ENCODE measurements at places on chromosomes 1 and 21.

DNA sequence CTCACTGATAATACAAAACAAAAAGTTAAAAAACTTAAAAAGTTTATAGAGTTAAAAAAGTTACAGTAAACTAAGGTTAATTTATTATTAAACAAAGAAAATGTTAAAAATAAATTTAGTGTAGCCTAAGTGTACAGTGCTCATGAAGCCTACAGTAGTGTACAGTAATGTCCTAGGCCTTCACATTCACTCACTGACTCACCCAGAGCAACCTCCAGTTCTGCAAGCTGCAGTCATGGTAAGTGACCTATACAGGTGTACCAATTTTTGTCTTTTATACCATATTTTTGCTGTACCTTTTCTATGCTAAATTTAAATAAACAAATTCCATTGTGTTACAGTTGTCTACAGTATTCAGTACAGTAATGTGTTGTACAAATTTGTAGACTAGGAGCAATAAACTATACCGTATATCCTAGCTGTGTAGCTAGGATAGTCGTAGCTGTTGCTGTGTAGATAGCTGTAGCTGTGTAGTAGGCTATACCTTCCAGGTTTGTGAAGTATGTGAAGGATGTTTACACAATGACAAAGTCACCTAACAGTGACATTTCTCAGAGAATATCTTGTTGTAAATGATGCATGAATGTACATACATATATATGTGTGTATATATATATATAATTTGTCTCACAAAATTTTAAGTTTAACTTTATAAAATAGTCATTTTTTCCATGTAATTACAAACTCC lies 140.2 kb downstream of the TGFB2 start:
- no peak for DNase-seq

- DNase-seq = peak; percentile 92
Observed at GRCh38 chr1:119743776-119744597, 24.7 kb downstream of the HMGCS2 start.

DNA sequence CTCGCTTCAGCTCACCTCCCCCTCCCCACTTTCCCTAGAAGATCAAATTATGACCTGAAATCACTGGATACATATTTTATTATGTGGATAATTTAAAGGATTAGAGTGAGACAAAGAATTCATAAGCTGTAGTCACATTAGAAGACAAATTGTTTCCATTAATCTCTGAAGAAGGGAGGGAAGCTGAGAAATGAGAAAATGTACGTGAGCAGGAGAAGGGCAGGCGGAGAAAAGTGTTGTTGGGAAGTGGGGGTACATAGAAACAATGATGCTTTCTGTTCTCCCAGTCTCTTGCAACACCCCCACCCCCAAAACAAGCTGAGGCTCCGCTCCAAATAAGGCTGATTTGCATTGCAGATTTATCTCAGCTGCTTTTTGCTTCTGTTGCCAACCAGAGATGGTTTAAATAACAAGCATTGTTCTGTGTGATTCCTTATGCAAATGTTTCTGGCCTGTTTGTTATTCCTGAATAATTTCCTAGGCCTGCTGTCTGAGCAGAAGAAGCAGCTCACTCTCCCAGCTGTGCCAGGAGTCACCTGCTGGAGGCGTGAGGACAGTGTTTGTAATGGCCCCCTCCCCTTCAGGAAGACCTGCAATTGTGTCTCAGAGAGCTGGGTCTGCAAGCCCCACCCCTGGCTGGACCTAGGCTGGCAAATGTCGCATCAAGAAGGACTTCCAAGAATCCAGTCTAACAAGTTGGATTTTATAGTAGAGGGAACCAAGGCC lies 121.8 kb upstream of the TNR start:
- peak; percentile 91 for DNase-seq

GRCh38 chr1:8294170-8294697 lies 23.7 kb upstream of the SLC45A1 start:
- DNase-seq = no peak

DNA sequence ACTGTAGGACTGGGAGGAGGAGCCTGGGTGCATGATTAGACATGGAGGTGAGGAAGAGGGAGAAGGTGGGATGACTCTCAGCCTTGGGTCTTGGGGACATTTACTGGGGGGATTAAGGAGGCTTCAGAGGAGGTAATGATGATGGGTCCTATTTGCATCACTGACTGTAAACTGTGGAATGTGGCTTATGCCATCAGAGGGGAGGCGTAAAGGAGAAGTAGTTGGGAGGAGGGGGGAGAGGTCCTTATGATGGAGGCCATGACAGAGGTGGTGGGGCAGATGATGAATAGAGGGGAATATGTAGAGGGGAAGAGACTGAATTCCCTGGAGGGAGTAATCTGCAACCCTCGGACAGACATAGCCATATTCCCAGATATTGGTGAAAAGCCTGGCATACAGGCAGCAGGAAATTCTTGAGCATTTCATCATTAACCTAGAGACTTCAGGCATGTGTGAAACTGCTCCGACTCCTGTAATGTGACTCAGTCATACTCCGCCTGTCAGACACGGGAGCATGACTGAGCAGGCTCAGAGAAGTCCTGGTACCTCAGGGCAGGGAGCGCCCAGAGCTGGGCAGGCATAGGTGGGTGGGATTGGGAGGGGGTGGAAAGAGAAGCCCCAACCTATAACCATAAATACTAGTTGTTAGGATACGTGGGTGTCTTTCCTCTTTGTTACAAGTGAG lies 8.0 kb upstream of the LCE5A start:
- DNase-seq = no peak

DNA sequence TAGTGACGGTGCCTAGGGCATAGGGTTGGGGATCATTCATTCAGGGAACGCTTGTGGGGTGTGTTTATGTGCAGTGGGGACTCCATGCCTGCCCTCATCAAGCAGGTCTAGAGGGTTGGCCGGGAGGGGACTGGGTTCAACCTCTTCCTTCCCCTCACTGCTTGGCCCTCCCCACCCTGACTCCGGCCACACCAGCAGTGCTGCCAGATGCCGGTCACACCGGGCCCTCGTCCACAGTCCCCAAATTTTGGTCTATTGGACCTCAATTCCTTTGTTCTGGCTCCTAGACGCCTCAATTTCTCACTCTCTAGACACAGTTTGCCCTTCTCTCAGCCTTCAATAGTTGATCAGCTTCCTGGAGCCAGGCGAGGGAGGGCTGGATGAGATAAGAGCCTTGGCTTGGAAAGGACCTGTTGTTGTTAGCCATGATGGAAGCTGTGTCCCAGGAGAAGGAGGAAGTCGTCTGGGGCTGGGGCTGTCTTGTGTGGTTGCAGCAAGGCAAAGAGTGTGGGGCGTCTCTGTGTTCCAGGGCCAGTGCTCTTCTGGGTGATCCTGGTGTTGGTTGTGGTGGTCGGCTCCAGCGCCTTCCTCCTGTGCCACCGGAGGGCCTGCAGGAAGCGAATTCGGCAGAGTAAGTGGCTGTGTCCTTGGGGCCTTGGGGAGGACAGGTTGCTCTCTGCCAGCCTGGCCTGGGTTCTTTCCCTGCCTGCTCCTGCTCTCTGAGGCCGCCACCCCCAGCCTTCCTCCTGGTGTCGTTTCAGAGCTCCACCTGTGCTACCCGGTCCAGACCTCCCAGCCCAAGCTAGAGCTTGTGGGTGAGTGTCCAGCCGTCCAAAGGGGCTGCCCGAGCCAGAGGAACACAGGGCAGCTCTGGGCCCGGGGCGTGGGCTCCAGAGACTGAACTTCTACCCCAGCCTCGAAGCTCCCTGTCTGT lies 41.1 kb upstream of the TNFRSF1B start:
- no peak for DNase-seq

DNA sequence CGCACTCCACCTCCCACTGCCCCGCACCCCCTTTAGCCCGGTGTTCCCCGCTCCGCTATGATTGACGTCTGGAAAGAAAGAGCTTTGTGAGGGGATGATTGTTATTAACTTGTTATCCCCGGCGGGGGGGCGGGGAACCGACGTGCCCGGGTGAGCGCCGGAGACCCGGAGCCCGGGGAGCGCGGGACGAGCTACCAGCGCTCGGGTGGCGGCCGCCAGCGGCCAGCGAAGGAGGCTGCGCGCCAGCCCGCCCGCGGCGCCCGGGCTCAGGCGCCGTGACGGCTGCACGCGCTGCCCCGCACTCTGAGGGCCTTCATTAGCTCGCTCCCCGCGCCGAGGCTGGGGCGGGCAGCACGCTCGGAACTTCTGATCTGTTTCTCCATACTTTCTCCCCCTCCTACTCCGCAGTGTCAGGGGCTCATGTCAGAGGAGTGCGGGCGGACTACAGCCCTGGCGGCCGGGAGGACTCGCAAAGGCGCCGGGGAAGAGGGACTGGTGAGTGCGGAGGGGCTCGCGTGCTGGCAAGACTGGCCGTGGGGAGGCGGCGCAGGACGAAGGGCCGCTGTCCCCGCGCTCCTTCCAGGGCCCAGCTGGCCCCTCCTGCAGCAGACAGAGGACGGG lies 2.1 kb downstream of the LHX8 start:
- peak; percentile 76 for DNase-seq

GRCh38 chr1:213868482-213868881 lies 119.3 kb upstream of the PROX1 start:
- DNase-seq = no peak

DNA sequence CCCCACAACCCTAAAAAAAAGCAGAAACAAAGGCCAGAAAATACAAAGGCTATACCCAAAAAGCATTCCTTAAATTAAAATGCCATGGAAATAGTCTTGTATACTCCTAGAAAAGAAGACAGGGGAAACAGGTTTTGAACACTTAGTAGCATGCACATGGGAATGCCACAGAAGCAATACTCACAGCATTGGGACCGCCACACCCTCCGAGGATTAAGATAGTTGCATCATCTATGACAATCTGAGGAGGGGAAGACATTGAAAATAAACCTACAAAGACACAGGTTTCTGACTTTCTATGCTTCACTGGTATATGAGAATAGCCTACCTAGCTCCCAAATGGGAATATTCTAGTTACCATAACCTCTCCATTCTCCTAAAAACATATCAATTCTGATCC lies 15.9 kb upstream of the CPLANE2 start:
- no peak for DNase-seq

- no peak for DNase-seq
Observed at GRCh38 chr1:161273402-161273801, 14.9 kb downstream of the PCP4L1 start.

- no peak for DNase-seq
Observed at GRCh38 chr1:24868016-24868875, 61.8 kb downstream of the RUNX3 start.

DNA sequence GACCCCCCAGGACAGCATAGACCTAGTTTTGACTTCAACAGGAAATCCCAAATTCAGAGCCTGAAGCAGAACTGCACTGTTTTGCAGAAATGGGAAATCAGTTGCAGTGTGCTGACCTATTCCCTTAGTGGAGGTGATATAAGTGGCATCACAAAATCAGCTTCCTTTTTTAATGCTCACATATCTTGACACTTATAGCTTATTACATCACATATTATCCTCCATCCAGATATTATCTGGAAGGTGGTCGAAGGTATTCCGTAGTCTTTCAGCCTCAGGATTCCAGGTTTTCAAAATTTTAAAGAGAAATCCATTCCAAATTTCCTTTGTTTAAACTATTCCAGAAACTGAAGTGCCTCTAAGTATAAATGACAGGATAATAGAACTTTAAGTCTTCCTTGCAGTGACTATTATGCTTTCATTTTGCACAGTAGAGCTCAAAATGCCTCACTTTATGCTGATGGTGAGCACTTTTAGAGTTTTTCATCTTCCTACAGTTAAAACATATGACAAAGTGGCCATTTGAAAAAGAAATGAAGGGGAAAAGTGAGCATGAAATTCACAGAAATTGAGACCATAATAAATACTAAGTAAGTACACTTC lies 106.4 kb upstream of the DPYD start:
- DNase-seq = no peak

DNA sequence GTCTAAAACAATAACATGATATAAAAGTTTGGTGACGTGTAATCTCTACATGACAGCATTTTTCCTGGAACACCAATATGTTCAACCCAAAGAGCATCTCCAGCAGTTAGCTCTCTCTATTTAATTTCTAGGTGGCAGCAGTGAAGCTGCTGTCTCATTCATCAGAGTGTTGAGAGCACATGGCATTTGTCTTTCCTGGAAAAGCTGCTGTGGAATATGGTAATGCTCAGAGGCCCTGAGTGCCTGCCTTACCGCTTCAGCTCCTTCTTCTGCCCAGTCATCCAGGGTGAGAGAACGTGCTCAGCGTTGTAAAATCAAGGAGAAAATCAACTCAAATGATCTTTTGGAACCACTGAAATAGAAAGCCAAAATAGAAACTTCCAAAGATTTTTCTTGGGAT lies 640.7 kb downstream of the ADGRL2 start:
- DNase-seq = no peak

GRCh38 chr1:229203030-229203751 lies 67.7 kb upstream of the RAB4A start:
- peak; percentile 98 for DNase-seq

DNA sequence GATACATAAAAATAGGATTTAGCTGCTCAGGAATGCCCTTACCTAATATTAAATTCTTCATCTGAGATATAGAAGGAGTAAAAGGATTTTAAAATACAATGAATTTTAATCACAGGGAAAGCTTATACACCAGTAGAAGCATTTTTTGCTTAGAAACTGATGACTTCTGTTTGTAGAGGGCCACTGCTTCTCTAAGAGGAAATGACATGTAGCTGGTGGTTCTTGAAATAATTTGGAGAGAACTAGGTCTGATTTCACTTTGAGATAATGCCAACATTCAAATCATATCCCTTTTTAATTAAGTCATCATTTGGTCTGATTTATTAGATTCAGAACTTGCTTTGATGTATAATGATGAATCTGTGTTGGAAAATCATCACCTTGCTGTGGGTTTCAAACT lies 166.6 kb upstream of the SGIP1 start:
- no peak for DNase-seq

- DNase-seq = peak; percentile 92
Observed at GRCh38 chr1:61043010-61043820, 39.1 kb upstream of the NFIA start.

DNA sequence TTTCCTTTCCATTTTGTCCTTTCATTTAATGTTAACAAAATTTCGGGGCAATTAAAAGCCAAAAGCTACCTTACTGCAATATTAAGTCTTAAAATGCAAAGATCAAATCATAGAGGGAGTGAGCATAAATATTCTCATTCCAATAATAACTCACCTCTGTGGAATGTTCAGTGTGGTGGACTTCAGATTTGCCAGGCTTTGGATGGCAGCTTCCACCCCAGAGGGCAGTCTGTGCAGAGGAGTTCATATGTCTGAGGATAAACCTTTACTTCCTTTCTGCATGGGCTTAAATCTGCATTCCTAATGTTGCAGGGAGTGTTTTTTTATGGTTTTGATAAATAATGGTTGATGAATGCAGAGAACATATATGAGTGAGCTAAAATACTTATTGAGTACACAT lies 16.3 kb downstream of the KIAA0040 start:
- DNase-seq = no peak

DNA sequence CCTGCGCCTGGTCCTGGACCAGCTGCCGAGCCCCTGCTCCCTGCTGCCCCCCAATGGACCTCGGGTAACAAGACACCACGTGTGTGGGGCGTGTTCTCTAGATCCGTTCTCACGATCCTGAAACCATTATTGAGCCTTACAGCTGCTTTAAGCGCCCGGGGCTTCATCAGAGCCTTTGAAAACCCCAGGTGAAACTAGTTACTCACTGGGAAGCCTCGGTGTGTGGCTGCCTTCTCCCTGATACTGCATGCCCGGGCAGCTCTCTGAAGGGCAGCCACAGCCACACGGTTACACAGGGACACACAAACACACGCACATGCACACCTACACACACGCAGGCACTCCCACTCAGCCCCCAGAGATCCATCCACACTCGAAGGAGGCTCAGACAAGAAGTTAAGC lies 5.3 kb downstream of the HES2 start:
- peak; percentile 96 for DNase-seq

- peak; percentile 22 for DNase-seq
Observed at GRCh38 chr1:86517336-86517735, 29.5 kb upstream of the CLCA4 start.

Data from GM23338 (cell line).